ENCODE measurements at places on chromosomes 2 and 18.

DNA sequence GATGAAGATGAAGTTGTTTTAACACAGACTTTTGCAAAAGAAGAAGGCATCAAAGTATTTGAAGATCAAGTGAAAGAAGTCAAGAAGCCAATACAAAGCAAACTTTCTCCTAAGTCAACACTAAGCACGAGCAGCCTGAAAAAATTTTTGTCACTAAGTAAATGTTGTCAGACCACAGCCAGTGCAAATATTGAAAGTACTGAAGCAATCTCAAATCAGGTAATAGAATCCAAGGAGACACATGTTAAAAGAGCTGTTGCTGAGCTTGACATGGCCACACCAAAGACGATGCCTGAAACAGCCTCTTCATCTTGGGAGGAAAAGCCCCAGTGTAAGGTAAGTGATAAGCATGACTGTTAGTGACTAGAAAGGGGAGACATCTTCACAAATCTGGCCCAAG lies 75.1 kb downstream of the FSIP2 start:
- DNase-seq = no peak

DNA sequence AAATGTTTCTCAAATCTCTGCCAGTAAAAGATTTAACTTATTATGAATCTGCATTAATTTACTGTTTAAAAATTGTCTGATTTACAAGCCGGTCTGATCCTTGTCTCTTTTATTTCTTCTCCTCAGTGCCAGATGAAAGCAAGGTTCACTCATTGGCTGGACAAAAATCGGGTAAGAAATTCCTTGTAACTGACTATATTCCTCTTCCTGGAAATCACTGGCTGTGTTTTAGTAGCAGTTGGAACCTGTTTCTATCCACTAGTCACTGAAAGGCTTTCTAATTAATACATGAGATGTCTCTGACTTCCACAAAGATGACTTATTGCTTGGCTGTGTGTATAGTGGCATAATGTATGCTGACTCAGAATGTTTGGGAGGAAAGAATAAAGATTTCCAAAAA lies 436.6 kb upstream of the NRP2 start:
- no peak for DNase-seq

DNA sequence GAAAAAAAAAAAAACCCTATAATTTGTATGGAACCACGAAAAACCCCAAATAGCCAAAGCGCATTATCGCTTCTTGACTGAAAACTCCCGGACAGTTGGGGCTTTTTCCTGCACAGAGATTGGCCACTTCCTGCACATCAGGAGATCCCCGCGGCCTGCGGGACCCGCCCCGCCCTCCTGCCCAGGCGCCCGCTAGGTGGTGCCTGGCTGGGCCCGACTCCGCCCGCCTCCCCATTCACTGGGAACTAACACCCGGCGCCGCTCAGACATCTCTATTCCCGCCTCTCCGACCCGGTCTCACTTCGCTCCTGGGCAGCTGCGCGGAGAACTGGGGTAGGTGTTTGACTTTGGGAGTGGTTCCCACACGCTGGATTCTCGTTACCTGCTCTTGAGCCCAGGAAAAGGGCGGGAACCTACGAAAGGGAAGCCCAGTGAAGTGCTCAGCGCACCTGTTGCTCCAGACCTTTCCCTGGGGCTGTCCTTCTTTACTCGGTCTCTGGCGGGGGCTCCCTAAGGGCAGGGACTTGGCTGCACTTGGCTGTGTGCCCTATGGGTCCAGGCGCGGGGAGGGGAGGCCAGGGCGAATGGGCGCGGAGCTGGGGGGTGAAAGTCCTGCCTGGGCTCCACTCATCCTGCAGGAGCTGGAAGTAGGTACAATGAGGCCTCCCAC lies at the start of gene HMSD:
Gene HMSD (plus strand): TSS at position 234 of the 670 bp plus-strand sequence. CDS start 4,155 bp downstream, outside the sequence.
- DNase-seq = no peak

GRCh38 chr2:38109732-38110181 lies 33.8 kb upstream of the CYP1B1 start:
- DNase-seq = no peak

DNA sequence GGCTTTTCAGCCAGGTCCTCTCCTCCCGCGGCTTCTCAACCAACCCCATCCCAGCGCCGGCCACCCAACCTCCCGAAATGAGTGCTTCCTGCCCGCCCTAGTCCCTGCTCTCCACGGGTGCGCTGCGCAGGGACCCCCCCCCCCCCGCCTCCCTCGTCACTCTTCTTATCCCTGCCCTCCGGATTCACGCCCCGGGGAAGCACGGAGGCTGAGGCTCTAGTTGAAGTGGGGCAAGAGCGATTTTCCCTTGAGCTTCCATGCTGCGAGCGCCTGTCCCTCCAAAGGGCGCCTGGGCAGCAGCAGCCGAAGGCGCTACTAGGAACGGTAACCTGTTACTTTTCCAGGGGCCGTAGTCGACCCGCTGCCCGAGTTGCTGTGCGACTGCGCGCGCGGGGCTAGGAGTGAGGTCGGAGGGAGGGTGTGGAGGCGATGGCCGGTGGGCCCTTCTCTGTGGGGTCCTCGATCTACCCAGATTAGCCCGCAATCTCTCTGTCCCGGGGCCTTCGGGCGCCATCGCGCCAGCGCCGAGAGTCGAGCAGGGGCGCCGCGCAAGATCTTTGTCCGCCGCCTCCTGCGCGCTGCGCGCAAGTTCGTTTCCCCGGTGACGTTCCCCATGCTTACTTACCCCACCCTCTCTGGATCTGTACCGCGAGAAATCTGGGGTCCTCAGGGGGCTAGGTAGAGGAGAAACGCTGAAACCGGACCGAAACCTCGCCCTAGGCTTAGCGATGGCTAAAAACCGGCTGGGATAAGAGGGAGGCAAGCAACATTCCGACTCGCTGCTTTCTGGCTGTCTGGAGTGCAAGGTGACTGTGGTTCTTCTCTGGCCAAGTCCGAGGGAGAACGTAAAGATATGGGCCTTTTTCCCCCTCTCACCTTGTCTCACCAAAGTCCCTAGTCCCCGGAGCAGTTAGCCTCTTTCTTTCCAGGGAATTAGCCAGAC lies 677 bp downstream of the GAD1 start:
- no peak for DNase-seq

DNA sequence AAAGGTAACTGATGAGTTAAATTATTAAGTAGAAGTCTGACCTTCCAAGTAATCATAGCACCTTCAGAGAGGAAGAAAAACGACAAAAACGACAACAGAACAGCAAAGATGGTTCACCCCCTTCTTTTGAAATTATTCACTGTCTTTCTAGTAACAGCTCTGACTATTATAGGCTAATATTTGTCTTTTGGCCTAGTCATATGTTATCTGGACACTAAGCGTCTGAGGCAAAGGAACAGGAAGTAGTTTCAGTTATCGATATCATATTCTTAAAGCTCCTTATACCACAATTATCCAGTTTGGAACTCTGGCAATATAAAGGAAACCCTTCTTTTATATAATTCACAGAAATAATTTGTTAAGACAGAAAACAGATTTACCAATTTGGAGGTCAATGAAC lies 27.6 kb upstream of the SLC40A1 start:
- DNase-seq = no peak

- DNase-seq = no peak
Observed at GRCh38 chr2:149346272-149346671, 15.9 kb downstream of the LYPD6 start.

GRCh38 chr18:62318228-62319180 lies 6.6 kb upstream of the TNFRSF11A start:
- DNase-seq = no peak

DNA sequence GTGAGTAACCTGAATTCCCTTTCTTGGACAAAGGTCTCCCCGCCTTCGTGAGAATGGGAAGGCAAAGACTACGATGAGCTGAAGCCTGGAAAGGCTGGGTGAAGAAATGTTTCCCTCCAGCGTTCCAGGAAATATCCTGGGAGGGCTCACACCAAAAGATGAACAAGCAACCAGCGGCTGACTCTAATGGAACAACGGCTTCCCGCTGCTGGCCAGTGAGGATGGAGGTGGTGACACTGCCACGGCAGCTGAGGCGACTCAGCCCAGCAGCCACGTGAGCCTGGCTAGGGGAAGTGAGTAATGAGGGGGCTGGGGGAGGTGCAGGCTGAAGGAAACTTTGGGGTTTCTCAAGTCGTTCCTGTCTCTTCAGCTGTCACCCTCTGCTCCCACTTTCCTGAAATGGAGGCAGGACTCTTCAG lies 105.0 kb upstream of the SMAD7 start:
- DNase-seq = no peak

- no peak for DNase-seq
Observed at GRCh38 chr2:207257251-207258250, 91.8 kb upstream of the KLF7 start.

GRCh38 chr2:152448606-152449005 lies 113.6 kb downstream of the FMNL2 start:
- DNase-seq = no peak

DNA sequence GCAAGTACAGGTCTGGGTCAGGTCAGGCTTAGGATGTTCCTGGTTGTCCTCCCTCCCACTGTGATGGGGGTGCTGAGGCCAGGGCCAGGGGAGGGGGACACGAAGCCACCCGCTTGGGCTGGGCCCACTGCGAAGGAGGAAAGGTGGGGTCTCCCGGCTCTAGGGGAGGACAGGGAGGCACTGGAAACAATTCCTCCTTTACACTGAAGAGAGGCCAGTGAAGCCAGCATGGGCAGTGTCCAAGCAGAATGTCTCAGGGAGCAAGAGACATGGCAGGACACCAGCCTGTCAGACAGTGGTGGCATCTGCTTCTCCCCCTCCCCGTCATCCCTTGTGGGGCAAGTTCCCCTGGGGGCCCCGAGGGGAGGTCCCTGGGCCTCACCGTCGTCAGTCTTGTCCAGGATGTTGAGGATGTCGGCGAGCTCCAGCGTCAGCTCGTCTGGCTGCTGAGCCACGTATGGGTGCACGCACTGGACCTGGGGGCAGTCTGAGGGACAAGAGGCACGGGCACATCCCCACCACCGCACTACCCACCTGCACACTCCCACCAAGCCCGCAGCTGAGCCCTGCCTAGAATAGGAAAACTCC lies 10.8 kb downstream of the SNORC start:
- no peak for DNase-seq

- DNase-seq = no peak
Observed at GRCh38 chr2:175823002-175823706, 178.9 kb downstream of the LNPK start.

GRCh38 chr2:30765191-30765590 lies 42.1 kb downstream of the CAPN13 start:
- no peak for DNase-seq

- DNase-seq = no peak
Observed at GRCh38 chr2:189249901-189250300, 70.3 kb upstream of the COL5A2 start.

- no peak for DNase-seq
Observed at GRCh38 chr2:11856095-11856494, 109.7 kb downstream of the LPIN1 start.

DNA sequence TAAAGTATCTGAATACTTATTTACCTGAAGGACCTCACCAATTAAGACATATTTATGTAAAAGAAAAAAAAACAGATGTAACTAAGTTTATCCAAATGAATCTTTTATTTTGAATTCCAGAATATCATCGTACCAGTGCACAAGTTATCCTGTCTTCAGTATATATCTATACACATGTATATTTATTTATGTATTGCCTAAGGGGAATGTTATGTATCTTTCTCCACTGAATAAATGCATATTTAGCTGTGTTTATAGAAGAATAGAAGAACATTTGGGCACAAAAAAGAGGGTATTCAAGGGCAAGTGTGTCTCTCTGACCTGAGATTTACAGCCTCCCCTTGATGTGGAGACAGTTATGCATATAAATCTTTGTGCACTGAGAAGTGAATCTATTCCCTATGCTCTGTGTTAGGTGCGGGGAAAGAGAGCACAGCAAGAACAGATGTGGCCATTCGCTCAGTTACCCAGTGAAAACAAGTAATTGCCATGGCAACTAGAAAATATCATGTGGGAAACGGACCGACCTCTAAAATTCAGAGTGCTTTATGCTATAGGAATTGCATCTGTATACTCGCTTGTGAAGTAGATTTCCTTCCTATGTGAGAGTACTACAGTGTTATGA lies 39.5 kb upstream of the ASXL3 start:
- no peak for DNase-seq

DNA sequence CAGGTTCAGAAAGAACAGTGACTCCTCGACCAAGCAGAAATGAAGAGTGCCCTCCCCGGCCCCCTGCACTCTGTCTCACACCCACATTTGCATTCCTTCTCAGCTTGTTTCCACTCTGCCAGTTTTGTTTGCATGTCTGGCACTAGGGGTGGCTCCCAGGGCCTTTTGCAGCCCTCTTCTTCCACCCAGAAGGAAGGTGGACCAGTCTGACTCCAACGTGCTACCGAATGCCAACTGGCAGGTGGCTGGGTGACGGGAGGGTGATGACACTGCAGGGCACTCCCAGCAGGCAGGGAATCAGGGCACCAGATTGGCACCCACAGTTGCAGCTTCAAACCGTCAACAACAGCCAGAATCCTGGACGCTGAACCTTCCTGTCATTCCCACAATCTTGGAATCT lies 371.1 kb downstream of the TXNL1 start:
- DNase-seq = no peak

Measured in SIG-M5 (cell line).